ENCODE measurements at places on chromosomes 3 and 15.

DNA sequence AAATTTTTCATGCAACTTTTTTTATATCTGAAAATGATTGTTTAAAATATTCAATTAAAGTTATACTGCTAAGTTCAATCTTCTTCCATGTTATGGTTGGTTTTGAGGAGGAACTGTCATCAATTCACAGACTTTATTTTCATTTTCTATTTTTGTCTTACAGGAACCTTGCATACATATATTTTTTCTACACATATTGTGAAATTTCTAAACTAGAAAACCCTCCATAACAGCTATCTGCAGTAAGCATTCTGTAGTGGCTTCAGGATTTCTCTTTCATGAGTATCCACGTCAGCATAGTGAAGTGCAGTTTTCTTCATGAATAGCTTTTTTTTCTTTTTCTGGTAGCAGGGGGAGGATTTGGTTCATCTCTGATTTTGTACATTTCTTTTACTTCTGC lies 48.2 kb downstream of the ATR start:
- DNase-seq, result no peak

DNA sequence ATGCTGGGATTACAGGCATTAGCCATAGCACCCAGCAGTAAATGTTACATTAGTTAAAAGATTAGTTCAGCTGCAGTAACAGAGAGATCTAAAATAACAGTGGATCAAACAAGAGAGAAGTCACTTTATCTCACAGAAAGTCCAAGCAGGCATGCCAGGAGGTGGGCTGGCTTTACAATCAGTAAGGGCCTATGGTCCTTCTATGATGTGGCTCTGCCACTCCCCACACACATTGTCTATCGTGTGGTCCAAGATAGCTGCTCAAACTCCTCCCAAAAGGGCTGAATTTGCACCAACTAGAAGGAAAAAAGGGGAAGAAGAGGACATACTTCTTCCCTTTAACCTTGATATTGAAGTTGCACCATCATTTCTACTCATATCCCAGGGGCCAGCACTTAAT lies 4.6 kb upstream of the RUVBL1 start:
- no peak for DNase-seq

DNA sequence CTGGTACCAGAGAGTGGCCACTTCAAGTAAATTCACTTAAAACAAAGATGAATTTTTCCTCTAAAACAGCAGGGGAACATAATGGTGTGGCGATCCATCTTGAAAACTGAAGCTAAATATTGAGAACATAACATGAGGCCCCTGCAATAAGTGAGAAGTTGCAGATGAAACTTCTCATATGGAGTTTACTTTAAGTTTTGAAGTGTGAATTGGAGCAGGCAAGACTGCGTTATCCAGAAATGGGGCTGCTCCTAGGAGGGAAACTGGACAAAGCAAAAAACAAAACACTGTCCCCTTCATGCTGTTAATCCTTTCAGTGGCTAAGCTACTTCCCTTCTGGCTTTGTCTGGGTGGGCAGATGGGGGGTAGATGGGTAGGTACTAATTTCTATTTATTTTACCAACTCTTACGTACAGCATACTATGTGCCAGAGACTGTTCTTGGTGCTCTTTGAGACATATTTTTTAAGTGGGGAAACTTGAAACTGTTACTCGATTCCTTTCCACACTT lies 172.8 kb downstream of the TAFA4 start:
- DNase-seq, result no peak

DNA sequence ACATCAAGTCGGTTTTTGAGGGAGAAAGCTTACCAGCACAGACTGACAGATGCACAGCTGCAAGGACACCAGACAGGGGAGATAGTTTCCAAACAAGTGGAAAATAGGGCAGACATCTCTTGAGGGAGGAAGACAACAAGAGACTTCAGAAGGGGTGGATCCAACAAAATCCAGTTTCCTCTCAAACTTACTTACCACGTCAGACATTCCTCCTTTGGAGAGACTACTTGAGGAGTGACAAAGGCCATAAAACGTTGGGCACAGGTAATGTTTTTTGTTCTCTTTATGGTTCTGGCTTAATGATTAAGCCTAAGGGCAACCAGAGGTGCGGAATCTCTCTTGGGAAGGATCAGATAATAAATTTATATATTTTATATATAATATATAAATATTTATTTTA lies 76.1 kb downstream of the CD200 start:
- no peak for DNase-seq

- DNase-seq, result no peak
These were observed 608.8 kb downstream of the FOXP1 start for GRCh38 chr3:70974747-70975146.

DNA sequence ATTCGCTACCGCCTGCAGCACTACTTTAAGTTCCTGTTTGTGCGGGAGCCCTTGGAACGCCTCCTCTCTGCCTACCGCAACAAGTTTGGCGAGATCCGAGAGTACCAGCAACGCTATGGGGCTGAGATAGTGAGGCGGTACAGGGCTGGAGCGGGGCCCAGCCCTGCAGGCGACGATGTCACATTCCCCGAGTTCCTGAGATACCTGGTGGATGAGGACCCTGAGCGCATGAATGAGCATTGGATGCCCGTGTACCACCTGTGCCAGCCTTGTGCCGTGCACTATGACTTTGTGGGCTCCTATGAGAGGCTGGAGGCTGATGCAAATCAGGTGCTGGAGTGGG lies 995 bp downstream of the CHST14 start:
- DNase-seq, result no peak

DNA sequence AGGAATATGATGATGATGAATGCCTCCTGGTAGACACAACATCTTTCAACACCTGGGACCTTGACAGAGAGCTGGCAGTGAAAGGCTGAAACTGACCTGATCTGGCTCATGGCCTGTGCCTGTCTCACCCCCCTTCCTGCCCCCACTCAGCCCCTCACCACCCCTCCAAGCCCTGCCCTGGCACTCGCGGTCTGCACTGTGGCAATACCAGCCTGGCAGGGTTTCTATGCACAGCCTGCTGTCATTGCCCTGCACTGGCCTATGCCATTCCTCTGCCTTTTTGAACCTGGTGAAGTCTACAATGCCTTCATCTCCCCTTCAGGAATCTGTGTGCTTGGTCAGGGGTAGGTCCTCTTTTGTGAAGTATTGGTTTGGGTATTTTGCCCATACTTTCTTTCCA lies 56.5 kb downstream of the ACAD9 start:
- DNase-seq, result no peak

Data from activated naive CD4-positive, alpha-beta T cell (primary cell).